ENCODE measurements at places on chromosomes 7 and 10.

- no peak for DNase-seq
These were observed 9.0 kb upstream of the GPR141 start for GRCh38 chr7:37674531-37674930.

DNA sequence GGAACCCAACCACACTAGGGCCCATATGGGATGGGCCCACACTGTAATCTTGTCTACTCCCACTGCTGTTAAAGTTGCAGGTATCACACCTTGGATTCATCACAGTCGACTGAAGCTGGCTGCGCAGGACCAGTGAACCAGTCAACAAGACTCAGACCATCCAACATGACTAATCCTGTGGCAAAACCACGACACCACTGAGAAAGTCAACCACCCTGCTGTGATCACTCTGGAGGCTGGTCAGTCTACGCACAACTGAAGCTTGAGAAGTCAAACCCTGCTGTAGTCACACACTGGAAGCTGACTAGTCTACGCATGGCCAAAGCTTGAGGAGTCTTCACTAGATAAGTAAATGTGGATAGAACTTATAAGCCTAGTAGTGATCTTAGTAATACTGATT, 9.6 kb upstream of the CYREN start:
- DNase-seq = no peak

- no peak for DNase-seq
These were observed 436.1 kb downstream of the PHTF2 start for GRCh38 chr7:78234634-78235033.

DNA sequence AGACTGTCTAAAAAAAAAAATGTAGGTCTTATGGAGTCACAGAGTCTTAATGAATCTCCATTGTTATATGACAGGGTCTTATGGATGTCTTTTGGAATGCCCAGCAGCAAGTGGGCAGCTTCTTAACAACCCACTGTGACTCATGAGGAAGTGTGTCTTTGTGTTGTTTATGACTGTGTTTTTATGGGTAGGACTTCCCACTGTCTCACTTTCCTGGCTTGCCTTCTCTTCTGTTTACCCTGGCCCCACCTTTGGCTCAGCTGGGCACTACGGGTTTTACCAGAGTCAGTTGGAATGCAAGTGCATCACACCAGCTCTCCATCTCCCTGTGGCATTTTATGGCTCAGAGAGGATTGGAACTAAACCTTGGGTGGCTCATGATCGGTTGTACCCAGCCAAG, 580.5 kb downstream of the AUTS2 start:
- no peak for DNase-seq

DNA sequence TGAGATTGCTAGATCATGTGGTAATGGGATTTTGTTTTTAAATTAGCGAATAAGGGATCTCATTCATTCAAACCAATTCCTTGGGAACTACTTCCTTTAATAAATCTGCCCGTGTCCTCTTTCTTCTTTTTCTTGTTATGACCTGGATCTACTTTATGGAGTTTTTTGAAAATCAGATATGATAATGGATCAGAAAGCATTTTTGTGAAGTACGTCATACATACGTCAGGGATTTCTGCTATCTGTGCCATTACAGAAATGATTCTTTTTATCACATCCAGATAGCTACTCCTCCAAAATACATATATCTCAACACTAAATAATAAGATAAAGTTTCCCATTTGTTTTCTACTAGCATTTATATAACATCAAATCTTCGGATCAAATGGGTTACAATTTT, 40.2 kb upstream of the STK17A start:
- no peak for DNase-seq

DNA sequence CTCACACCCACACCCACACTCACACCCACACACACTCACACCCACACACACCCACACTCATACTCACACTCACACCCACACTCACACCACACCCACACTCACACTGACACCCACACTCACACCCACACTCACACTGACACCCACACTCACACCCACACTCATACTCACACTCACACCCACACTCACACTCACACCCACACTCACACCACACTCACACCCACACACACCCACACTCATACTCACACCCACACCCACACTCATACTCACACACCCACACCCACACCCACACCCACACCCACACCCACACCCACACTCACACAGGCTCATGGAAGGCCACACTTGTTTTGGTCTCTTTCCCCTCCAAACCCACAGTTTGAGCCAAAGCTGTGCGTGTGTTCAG, 2.9 kb downstream of the FOXI2 start:
- DNase-seq = no peak

GRCh38 chr10:114458955-114459354, 54.7 kb upstream of the AFAP1L2 start:
- DNase-seq = no peak

- DNase-seq = no peak
These were observed 2.4 kb upstream of the ECHS1 start for GRCh38 chr10:133375357-133376115.

DNA sequence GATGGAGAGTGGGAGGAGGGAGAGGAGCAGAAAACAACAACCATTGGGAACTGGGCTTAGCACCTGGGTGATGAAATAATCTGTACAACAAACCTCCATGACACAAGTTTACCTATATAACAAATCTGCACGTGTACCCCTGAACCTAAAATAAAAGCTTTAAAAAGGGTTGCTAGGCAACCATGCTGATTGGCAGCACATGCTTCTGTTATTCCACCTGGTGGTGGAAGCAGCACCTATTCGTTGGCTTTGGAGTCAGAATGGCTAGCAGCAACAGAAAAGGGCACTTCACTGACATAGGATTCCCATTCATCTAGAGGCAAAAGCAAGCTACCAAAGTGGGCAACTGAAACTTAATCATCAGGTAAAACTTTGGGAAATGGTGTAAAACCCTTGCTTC, 57.1 kb downstream of the RELN start:
- no peak for DNase-seq

DNA sequence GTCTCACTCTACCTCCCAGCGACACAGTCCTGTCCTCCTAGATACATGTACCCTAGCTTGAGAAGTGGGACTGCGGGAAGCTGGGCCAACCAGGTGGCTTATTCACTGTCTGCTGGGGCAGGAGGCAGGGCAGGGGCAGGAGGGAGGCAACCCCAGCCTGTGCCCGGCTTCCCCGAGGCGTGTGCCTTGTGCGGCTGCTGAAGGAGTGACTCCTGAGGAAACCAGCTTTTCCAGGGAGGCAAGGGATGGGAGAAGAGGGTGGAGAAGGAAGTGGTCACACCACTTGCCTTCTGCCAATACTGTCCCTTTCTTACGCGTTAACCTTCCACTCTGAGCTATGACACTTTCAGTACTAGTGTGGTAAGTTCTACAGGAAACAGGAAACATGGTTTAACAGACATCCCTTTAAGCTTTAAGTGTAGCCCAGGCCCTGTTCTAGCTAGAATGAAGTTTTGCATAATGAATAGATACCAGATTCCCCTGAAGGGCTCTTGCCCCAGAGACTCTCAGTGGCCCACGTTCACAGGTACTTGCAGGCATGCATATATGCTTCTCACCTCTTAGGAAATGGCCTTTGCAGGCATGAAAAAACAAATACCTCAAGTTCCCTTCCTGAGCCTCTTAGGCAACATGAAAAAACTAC, 40.6 kb downstream of the SYPL1 start:
- no peak for DNase-seq

- no peak for DNase-seq
These were observed 2.9 kb downstream of the NPM3 start for GRCh38 chr10:101780187-101780817.

DNA sequence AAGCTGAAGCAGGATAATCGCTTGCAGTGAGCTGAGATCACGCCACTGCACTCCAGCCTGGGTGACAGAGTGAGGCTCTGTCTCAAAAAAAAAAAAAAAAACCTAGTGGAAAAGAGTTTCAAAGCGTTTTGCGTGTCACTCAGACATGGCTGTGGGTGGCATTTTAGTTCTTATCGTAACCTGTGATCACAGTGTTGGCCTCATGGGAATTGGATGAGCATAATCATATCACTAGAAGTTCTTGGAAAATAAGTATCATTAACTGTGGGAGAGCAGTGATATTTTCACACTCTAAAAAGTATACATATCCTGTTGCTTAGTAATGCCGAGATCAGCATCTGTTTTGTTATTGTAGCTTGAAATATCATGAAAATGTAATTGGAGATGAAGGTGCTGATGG, 92.6 kb downstream of the CREM start:
- no peak for DNase-seq

DNA sequence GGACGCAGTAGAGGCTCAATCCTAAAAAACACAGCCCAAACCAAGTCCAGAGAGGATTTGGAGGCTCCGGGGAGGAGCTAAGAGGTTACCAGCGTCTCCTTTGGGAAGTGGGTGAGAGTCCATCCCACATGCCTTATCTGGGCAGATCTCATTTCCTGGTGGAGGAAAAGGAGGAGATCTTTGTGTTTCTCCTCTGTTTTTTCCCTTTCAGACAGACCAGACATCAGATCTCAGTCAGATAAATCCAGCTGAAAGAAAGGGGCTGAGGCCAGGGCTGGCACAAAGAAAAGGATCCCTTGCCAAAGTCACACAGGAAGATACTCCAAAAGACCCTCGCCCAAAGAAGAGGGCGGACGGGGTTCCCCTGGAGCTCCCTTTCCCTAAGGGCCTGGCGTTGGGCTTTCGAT, 58.3 kb upstream of the COMTD1 start:
- DNase-seq = no peak

- DNase-seq = no peak
These were observed 65.9 kb downstream of the DGKB start for GRCh38 chr7:14836571-14837189.

DNA sequence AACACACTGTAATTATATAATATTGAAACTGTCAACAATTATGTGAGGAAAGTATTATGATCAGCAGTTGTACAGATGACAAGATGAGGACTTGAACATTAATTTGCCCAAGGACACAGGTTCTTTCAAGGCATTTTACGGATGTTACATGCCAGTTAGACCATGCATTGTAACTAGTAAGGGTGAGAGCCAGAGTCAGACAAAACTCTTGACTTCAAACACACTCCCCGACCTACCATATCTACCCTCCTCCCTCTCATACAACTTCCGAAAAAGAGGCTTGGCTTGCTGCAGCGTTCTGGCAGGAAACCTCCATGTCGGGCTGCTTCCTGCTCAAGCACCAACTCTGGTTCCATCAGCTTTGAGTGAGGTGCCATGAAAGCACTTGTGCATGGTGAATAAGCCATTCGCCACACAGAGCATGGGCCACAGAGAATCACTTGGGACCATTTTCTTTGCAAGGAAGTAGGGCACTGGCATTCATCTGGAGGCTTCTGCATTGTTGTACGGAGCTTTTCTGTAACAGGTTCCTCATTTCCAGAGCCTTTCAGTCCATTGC, 53.2 kb downstream of the FOXI2 start:
- no peak for DNase-seq

DNA sequence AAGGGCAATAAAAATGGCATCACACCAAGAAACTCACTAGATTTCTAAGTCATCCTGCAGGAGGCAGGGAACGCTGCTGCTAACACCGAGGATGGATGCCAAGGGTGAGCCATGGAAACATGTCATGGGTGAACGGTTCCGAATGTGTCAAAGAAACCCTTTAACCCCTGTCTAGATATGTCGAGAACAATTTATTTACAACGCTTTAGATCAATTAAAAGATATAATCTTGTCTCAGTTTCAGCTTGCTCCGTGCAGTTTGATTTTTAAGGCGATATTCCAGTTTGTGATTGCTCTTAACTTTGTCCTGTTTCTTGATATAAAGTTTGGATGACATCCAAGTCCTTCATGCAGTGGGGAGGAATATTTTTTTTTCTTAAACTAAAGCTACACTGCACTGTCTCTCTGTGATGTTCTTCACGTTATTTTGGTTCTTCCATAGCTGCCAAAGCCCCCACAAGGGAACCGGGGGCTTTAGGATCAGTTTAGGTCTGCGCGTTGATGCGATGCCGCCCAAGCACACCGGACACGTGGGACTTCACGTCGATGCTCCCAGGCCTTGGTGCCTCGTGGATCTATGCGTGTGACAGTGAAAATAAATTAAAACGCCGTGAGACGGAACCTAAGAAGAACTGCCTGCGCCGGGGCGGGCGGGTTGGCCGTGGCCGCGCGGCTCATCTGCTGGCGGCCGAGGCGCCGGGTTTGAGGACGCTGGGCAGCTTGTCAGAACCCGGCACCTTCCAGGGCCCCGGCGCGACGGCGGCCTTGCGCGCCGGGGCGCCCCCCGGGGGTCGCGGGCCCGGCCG, 220.3 kb downstream of the PHTF2 start:
- DNase-seq = peak; percentile 33

- DNase-seq = peak; percentile 93
These were observed 23.8 kb upstream of the IFIT2 start for GRCh38 chr10:89278034-89278535.

DNA sequence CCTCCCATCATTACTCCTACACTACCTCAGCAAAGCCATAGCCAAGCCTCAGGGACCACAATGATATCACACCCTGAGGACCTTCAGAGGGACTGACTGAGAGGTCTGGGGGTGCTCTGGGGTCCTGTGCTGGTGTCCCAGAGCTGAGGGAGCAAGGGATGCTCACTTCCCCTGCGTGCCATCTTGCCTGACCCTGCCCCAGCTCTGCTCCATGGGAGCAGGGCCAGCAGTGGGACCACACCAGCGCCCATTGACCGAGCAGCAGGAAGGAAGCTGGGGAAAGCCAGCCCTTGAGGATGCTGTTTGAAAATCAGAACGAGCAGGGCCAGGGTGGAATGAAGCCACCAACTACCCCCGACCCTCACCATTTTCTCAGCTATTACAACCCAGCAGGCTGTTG, 103.0 kb downstream of the PARP12 start:
- no peak for DNase-seq

DNA sequence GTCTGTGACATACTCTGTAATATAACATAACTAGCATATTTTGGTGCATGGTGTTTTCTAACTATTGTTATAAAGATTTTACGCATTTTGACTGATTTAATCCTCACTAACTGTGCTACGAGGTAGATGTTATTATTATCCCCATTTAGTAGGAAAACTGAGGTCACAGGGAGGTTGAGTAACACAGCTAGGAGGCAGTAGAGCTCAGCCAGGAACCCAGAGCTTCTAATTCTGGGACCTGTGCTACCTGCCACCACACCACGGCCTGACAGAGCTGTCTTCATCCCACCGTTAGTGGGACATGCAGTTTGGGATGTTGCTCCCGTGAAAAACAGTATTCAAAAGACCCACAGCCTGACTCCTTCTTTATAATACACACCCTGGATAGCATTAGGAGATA, 962.5 kb downstream of the CNTNAP2 start:
- no peak for DNase-seq

- no peak for DNase-seq
These were observed 2.1 kb upstream of the DMBT1 start for GRCh38 chr10:122558452-122558851.

GRCh38 chr7:149300620-149301285, 38.8 kb downstream of the ZNF783 start:
- DNase-seq = no peak

GRCh38 chr10:6409971-6410643, 170.0 kb downstream of the PRKCQ start:
- DNase-seq = no peak

DNA sequence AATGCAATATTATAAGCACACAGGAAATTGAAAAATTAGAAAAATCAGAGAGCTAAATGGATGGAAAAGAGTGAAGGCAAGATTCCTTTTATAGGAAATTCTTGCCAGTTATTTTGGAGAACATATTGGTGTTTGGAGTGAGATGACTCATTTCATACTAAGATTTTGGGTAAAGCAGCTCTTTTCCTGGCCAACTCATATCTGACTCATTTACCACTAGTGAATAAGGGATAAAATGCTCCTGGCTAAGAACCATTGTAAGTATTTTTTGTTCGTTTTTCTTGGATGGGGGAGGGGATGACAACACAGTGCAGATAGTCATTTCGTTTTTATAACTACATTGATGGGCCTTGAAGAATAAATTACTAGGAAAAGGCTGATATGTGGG, 139.3 kb downstream of the TWIST1 start:
- peak; percentile 91 for DNase-seq

- DNase-seq = no peak
These were observed 174.6 kb upstream of the ITGB1 start for GRCh38 chr10:33132626-33133025.
